NCI-H526 (cell line): ENCODE measurements at places on chromosomes 12 and 14.
A peak's percentile ranks its signal among the peaks of the same experiment; 100 is the strongest.

GRCh38 chr12:116164250-116165035 lies 113.0 kb downstream of the MED13L start:
- DNase-seq, result no peak

DNA sequence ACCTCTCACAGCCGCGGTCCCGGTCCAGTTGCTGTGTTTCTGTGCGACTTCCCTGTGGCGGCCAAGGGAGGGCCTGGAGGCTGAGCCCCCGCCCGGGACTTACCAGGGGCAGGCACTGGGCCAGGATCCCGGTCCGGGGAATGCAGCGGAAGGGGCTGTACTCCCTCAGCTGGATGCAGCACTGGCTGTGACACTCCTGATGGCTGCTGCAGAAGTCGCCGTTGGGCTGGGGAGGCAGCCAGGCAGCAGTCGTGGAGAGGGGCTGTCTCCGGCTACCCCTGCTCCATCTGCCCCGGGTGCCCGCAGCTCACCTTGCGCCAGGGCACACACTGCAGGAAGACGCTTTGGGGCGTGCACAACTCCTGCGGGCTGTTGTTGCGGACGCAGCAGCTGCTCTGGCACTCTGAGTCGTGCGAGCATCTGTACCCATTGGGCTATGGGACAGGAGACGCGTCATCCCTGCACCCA lies 6.2 kb downstream of the LRCOL1 start:
- DNase-seq, result no peak

GRCh38 chr12:13864081-13864673 lies 117.2 kb downstream of the GRIN2B start:
- peak; percentile 83 for DNase-seq

- DNase-seq, result peak; percentile 7
Observed at GRCh38 chr14:54487771-54488170, 1.0 kb downstream of the GMFB start.

- DNase-seq, result no peak
Observed at GRCh38 chr12:80700327-80700726, 7.1 kb upstream of the MYF6 start.

DNA sequence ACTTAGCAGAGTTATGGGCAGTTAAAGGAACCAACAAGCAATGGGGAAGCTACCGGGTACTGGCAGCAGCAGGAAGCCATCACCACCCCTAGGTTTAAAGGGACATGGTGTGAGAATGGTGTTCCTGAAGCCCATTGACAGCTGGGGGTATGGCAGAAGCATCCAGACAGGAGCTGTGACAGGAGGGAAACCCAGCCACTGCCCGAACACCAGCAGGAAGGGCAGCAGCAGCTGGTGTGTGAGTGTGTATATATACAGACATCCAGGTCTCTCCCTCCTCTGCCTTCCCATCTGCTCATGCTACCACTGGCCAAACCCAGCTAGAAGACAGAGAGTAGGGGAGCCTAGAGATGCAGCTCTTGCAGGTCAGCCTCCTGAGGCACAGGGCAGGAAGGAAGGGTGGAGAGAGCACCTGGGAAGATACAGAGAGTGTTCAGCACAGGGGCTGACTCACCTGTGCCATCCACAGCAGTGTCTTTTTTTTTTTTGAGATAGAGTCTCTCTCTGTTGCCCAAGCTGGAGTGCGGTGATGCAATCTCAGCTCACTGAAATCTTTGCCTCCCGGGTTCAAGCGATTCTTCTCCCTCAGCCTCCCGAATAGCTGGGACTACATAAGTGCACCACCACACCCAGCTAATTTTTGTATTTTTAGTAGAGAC lies 9.2 kb upstream of the ADCK1 start:
- no peak for DNase-seq

DNA sequence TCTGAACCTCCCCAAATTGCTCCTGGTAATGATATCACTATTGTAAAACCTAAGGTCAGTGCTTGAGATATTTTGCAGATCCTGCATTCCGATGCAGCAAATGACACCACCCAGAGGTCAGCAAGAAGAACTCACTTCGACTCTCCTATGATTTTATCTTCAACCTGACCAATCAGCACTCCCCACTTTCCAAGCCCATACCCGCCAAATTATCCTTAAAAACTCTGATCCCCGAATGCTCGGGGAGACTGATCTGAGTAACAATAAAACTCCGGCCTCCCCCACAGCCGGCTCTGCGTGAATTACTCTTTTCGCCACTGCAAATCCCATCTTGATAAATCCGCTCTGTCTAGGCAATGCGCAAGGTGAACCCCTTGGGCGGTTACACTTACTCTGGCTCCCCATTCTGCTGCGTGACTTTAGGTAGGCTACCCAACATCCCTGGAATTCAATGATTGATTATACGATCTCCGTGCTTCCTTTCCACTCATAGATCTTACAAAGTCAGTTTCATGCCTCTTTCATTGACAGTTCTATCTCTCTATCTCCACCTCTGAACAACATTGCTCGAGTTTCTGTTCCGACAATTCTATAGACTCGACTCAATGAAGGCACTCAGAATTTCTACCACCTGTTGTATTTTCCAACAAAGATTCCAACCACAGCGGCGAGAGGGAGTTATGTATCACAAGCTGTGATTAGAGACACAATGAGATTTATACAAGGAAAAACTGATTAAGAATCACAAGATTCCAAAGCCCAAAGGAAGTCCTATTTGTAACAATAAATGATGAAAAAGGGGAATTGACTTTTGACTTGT lies 939 bp downstream of the NPC2 start:
- no peak for DNase-seq

DNA sequence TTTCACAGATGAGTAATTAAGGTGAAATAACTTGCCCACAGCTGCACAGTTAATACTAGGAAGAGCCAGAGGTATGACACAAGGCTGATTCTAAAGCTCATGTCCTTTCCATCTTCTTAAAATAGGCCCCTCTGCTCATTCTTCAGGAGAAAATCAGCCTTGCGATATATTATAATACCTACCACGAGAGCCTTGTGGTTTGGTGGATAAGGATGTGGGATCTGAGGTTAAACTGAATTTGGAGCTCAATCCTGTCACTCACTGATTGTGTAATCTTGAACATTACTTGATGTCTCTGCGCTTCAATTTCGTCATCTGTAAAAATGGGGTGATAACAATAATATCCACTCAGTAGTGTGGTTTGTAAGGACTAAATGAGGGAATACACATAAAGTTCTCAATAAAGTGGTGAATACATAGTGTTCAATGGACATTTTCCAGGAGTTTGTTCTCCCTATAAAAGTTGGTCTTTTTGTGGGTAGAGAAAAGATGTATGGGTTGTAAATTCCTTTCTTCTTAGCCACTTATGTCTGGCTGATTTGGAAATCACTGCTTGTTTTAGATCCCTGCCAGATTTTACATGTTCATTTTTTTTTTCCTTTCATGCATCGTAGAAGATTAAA lies 25.1 kb upstream of the ATP2B1 start:
- DNase-seq, result no peak

DNA sequence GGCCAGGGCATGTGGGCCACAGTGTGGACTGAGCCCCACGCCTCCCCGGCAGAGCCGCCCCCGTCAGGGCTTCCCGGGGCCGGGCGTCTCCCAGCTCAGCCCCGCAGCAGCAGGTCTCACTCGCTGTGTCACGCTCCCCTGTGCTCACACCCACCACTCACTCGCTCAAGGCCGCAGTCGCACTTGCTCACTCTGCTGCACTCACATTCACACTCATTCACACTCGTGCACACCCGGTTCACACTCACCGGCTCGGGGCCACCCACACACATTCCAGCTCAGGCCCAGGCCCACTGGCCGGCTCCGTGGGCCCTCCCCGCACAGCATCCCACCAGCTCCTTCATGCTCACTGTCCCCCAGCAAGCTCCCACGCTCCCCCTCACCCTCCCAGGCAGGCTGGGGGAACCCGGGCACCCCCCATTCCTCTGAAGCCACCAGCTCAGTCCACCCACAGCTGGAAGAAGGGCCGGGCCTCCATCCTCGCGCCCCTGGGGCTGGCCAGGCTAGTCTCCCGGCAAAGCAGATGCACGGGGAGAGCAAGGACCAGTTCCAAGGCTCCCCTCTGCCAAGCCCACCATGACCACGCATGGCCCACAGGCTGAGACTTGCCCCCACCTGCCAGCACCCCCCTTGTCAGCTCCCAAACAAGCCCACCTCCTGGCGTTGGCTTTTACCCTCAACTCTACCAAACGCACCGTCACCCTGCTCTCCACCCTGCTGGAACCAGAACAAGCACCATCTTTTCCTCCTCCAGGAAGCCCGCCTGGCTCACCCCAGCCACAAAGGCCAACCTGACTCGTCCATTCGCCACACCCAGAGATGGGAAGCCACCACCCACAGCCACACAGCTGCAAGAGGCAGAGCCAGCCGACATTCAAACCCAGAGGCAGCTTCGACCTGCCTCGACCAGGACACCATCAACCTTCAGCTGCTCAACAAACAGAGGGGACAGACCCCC lies 28.0 kb downstream of the NCOR2 start:
- no peak for DNase-seq

DNA sequence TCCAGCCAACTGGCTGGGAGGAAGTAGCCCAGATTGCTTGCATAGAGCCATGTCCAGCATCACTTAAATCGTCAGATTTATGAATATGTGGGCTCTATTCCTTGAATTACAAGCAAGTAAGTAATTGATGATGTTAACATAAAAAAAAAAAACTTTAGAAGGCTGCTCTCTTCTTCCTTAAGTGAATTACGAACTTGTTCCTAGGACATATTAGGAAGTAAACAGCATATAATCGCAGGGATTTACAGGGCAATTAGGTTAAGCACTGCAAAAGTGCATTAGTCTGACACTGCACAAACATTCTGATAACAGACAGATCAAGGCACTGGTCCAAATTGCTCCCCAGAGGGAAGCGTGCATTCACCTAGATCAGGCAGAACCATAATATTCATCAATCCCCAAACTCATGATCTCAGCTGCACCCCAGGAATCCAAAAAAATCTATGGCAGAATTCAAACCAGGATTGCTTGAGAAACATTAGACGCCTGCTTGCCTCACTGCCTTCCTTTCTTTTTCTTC lies 293.2 kb downstream of the TMEM132D start:
- no peak for DNase-seq

- peak; percentile 80 for DNase-seq
Observed at GRCh38 chr14:24013654-24014514, 25.2 kb downstream of the DHRS4L2 start.

DNA sequence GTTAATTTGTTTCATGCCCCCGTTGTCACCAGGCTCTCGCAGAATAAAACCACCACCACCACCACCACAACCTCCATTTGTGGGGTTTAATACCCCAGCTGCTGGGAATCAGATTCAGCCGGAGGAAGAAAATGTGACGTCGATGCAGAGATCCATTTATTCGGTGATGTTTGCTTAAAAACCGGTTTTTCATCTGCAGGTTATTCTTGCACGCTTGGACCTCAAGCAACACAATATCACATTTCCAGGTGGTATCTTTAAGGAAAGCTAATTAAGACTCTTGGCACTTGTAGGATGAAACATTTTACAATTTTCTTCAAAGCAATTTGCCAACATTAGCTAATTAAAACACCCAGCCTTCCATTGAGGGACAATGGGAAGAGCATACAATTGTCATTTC lies 39.8 kb downstream of the SPRING1 start:
- peak; percentile 78 for DNase-seq

DNA sequence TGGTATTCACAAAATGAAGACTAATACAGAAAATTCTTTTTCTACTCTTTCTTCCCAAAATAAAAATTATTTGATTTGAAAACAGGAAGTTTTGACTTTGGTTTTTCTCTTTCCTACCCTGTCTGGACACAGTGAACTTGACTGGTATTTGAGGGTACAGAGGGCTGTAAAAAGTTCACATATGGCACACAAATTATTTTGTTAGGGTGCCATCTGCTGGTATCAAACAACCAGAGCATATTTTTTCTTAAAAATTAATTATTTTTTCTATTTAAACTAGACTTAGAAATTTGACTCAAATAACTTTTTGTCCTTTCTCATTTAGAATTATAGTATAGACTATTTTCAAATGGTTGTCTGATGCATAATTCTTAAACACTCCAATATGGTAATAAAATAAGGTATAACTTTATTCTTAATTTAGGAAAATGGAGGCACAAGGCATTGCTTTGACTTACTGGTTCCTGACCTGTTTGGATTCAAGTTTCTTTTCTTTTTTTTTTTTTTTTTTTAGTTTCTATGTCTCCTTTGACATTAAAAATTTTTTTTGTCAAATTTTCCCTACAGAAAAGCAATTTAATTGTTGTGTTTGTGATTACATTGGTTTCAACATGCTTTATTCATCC lies 390.6 kb downstream of the PRKD1 start:
- peak; percentile 19 for DNase-seq

DNA sequence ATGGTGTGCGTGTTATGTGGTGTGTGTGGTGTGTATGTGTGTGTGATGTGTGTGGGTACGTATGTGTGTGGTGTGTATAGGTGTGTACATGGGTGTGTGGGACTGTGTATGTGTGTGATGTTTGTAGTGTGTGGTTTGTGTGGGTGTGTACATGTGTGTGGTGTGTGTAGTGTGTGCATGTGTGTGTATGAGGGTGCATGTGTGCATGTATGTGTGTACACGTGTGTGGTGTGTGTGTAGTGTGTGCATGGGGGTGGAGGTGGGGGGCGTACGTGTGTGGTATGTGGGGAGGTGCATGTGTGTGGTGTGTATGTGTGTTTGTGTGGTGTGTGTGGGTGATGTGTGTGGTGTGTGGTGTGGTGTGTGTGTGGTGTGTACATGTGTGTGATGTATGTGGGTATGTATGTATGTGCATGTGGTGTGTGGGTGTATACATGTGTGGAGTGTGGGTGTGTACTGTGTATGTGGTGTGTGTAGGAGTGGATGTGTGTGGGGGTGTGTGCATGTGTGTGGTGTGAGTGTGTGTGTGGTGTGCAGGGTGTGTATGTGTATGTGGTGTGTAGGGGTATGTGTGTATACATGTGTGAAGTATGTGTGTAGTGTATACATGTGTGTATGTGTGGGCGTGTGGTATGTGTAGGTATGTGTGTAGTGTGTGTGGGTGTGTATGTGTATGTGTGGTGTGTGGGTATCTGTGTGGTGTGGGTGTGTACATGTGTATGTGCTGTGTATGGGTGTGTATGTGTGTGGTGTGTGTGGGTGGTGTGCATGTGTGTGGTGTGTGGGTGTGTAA lies 119.8 kb upstream of the GSC start:
- DNase-seq, result no peak

DNA sequence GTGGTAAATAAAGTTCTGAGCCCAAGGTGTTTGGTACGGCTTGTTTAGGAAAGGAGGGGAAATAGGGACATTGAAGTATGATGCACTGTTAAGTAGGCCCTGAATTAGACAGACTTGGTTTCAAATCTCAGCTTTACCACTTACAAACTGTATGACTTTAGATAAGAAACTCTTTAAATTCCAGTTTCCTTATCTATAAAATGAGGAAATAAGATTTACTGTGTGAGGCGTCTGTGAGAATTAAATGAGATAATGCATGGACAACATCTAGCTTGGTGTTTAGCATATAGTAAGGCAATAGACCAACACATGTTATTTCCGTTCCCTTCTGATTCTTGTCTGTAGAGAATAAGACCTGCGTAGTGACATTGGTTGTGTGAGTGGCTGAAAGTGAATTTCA lies 7.0 kb downstream of the NCKAP1L start:
- no peak for DNase-seq

- no peak for DNase-seq
Observed at GRCh38 chr14:100567877-100568163, 19.4 kb downstream of the BEGAIN start.

GRCh38 chr12:124504273-124505000 lies 63.0 kb downstream of the NCOR2 start:
- DNase-seq, result no peak

- DNase-seq, result peak; percentile 84
Observed at GRCh38 chr14:34872822-34873588, 2.2 kb downstream of the BAZ1A start.

- DNase-seq, result no peak
Observed at GRCh38 chr14:29176876-29177275, 410.3 kb downstream of the FOXG1 start.
